ENCODE measurements at places on chromosomes 6 and 20.

DNA sequence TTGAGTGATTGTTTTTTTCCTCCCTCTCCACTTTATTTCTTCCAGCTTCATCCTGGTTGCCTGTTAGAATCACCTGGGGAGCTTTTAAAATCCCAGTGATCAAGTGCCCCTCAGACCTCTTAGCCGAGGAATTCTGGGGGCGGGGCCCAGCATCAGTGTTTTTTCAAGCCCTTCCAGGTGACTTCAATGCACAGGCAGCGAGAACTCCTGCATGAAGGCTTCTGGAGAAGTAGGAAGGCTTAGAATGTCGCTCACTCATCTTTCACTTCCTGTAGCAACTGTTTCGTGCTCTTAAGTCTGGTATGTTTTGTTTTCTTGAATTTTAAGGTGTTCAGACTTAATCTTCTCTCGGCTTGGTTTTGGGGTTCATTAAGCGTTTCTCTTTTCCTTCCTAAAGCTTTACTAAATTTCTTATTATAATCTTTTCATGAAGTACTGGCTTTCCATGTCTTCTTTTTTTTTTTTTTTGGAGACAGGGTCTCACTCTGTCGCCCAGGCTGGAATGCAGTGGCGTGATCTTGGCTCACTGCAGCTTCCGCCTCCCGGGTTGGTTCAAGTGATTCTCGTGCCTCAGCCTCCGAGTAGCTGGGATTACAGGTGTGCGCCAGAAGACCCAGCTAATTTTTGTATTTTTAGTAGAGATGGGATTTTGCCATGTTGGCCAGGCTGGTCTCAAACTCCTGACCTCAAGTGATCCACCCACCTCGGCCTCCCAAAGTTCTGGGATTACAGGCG, 30.9 kb upstream of the TULP1 start:
- DNase-seq = no peak

- DNase-seq = peak; percentile 51
Measured at GRCh38 chr6:21664314-21665109, 71.0 kb downstream of the SOX4 start.

GRCh38 chr6:24761193-24761835, 13.4 kb upstream of the GMNN start:
- DNase-seq = no peak

DNA sequence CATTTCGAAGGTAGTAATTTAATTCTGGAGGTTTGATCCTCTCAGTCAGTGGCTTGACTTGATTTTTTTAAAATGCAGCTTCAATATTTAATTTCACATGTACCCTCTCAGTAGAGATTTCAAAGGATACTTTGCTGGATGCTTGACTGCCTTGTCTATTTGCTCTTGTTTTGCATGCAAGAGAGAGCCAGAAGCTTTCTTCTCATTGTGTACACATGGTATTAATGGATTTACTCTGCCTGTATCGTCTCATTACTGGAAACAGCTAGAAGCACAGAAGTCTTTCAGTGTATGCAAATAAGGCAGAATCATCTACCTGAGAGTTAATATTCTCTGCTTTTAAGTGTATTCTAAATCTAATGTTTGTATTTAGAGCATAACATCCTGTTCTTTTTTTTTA, 84.3 kb upstream of the FOXO3 start:
- no peak for DNase-seq

GRCh38 chr6:38688579-38689087, 14.3 kb downstream of the GLO1 start:
- DNase-seq = no peak

DNA sequence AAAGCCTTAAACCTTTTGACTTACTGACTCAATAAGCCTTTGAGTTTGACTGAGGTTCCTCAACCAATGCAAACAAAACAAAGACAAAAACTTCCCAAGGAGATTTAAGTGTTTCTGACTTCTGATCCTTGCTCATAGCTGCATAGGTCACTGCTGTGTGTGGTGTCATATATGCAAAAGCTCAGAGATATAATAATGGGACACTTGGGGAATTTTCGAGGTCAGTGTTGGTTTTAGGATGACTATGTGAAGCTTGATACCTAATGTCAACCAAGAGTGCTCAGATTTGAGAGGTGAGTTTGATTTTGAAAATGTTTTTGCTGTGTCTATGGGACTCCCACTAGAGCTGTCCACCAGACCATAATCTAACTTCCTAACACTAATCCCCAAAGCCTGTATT, 26.2 kb downstream of the ZKSCAN8 start:
- no peak for DNase-seq

DNA sequence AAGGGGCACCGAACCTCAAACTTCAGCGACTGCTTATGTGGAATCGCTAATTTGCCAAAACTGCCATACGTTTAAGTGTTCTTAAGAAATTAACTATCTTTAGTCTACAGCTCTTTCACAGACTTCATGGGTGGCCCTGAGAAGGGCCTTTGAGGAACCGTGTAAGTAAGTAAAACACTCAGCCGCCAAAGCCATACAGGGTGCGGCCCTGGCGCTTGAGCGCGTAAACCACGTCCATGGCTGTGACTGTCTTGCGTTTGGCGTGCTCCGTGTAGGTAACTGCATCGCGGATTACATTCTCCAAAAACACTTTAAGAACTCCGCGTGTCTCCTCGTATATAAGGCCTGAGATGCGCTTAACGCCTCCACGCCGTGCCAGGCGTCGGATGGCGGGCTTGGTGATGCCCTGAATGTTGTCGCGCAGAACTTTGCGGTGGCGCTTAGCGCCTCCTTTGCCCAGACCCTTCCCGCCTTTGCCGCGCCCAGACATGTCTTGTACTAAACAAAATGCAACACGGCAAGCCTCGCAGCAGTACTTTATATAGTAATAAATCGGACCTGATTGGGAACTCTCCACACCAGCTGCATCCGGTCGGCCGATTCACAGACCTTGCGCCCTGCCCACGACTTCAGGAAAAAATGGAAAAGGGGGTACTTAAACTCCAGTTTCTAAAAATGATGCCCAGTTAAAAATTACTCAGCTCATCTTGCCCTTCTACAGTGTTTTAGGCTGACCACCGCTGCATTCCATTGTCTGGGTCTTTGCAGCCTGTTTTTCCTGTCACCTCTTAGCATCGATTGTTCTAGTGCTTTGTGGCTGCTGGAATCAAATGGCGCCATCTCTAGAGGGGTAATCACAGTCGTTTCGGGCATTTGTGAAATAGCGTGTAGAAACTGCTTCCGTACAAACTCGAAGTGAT, 38.9 kb downstream of the OR2B2 start:
- peak; percentile 39 for DNase-seq

DNA sequence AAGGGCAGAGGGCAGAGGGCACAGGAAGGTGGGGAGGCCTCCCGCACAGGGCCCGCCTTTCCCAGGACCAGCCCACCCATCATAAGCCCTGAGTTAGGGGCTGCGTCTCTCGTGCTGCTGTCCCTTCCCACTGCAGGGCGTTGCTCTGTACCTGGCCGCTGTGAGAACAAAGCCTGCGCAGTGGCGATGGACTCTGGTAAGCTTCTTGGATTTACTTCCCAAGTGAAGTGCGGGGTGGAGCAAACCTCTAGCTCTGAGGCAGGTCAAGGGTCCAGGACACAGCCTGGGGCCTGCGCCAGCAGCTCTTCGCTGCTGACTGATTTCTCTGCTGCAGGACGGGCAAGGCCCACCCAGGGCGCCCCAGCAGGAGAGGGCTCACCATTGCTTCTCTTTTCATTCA, 23.9 kb downstream of the INSM1 start:
- no peak for DNase-seq

GRCh38 chr6:110329348-110329713, 28.8 kb downstream of the METTL24 start:
- DNase-seq = peak; percentile 41

- DNase-seq = peak; percentile 59
Measured at GRCh38 chr6:42260972-42261371, 43.3 kb upstream of the MRPS10 start.

GRCh38 chr20:51284871-51285270, 257.6 kb downstream of the NFATC2 start:
- no peak for DNase-seq

- DNase-seq = no peak
Measured at GRCh38 chr6:7922596-7922995, 12.0 kb upstream of the TXNDC5 start.

DNA sequence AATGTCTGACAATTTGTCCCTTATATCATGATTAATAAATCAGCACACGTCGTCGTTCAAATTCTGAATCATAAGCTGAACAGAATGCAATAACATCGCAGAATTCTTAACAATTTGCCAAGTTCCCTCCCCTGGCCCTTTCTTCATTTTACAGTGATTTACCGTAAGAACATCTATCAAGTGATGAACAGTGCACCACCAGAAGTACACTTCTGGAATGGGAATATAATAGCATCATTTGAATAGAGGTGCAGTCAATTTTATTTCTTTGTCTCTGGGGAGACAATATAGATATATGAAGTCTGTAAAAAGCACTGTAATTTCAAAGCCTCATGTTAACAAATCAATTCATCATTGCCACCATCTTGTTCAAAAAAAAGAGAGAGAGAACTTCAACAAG, 145.1 kb upstream of the SMLR1 start:
- DNase-seq = no peak

DNA sequence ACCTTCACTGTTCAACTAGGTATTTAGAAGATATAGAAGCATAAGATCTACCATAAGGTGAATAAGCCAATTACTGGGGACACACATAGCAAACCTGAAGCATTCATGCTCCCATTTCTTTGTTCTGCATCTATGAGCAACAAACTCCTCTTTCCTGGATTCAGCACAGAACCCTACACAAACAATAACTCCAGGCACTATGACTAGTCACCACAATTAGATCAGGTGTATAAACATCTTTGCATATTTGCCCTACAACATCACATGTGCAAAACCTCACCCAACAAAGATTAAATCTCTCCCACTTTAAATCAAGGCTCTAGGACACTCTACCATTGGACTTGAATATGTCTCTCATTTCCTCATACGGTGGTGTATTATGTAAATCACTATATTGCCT, 652.3 kb downstream of the EPHA7 start:
- no peak for DNase-seq

DNA sequence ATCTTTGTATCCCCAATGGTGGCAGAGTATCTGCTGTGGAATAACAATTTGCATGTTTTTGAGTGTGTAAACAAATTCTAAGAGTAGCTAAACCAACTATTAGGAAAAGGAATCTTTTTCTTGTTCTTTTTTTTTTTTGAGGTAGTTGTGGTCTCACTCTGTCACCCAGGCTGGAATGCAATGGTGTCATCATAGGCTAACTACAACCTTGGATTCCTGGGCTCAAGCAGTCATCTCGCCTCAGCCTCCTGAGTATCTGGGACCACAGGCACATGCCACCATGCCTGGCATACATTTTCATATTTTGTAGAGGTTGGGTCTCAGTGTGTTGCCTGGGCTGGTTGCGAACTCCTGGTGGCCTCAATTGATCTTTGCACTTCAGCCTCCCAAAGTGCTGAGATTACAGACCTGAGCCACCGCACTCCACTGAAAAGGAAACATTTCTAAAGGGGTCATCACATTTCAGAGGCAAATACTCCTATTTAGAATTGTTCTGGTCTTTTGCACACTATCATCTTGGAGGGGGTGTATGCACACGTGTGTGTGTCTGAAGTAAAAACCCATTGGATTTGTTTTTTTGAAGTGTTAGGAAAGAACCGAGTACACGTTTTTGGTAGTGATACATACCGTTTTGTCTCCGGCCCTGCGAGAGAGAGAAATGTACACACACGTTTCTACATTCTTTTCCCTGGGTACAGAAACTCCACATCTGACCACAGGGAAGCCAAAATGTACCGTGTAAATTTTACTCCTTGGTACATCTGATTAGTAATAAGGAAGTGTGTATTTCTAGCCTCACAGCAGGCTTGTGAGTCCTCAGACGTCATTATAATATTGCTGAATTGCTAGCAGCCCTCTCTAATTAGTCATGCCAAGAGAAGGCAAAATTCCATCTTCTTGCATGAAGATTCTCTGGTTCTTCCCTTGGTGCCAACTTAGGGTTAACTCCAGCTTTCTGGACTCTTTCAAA, 183.6 kb downstream of the JARID2 start:
- no peak for DNase-seq

DNA sequence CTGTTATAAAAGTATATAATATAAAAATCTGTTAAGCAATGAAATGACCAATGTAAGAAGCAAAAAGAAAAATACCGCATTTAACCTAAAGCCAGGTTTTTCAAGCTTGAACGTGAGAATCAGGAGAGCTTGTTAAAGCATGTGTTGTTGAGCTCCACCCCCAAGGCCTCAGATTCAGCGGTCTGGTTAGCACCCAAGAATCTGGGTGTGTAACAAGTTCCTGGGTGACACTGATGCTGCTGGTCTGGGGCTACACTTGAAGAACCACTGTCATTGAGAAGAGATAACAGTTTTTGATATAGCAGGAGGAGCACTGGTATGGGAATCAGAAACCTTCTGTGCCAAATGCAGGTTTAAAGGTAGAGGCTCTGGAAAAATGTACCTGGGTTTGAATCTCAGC, 154.0 kb downstream of the ID4 start:
- DNase-seq = no peak

GRCh38 chr6:17455919-17456318, 62.5 kb downstream of the CAP2 start:
- DNase-seq = no peak

DNA sequence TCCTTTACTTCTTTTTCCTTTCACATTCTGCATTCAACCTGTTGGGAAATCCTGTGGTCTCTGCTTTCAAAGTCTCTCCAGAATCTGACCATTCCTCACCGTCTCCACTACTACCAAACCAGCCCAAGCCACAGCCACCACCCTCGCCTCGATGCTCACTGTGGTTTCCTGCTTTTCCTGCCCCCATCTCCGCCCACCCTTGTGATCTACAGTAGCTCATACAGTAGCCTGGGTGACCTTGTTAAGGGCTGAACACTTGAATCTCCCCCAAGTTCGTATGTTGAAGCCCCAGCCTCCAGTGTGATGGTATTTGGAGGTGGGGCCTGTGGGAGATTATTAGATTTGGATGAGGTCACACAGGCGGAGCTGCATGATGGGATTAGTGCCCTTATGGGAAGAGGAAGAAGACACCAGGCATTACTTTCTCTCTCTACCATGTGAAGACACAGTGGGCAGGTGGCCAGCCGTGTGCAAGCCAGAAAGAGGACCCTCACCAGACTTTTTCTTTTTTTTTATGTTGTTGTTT, 189.0 kb upstream of the UST start:
- no peak for DNase-seq

DNA sequence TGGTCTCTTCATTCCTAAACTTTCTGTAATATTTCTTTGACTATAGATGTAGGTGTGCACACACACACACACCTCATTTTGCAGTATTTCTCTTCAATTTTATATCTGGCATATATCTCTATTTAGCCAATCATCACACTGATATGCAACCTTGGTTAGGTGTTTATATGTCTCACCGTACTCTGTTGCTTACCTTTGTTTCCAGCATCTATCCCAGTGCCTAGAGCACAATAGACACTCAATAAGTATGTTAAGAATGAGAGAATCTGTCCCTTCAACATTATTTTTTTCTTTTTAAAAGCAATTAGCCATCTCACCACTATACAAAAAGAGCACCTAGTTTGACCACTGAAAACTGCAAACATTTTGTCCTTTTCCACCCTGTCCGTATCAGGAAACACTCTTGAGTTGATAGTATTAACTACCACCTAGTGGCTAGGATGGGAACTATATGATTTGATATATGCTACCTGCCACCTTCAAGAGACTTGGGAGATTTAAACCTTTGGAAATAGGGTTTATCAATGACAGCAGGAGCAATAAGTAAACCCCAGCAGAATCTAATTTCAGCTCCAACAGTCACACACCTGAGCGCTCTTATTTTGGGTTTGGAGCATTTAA, 48.7 kb upstream of the RSPO3 start:
- peak; percentile 17 for DNase-seq

All from AG08396 (cell line).